ENCODE measurements at places on chromosomes 1 and 21. TPM values are rescaled to one million over a fixed set of nuclear protein-coding genes. Genes with fewer than 3 reads are reported as not detected.

SPRR3 gene
- 8.2 TPM for polyA plus RNA-seq

ITLN2 gene
- 4.5 TPM for polyA plus RNA-seq

LINGO4 gene
- not detected for polyA plus RNA-seq

SVBP gene
- 37.8 TPM for polyA plus RNA-seq

SELL gene
- polyA plus RNA-seq: 2.0 TPM

Measured in aorta (tissue), 5 donors.